ENCODE measurements at places on chromosomes 16 and 17. TPM values are rescaled to one million over a fixed set of nuclear protein-coding genes. Genes with fewer than 3 reads are reported as not detected.

GRCh38 chr17:81556175-81556691, 4.1 kb upstream of the FAAP100 start:
- no peak for DNase-seq

DNA sequence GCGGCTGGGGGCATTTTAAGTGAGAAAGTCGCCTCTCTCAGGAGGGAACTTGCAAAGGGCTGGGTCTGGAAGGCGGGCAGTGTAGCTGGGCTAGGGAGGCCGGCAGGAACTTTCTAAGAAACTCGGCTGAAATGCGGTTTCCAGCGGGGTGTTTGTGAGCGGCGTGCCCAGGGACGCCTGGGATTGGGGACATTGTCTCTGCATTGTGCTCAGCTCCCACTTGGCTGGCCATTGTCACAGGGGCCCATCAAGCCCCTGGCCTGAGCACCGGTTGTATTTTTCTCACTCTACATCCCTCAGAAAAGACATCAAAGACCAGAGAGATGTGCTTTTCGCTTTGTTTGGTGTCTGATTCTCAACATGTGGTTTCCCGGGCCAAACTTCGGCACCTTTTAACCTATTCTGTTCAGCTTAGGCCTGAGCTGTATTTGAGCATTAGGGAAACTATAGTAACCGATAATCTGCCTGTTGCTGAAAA, 291.1 kb upstream of the IRX3 start:
- no peak for DNase-seq

DNA sequence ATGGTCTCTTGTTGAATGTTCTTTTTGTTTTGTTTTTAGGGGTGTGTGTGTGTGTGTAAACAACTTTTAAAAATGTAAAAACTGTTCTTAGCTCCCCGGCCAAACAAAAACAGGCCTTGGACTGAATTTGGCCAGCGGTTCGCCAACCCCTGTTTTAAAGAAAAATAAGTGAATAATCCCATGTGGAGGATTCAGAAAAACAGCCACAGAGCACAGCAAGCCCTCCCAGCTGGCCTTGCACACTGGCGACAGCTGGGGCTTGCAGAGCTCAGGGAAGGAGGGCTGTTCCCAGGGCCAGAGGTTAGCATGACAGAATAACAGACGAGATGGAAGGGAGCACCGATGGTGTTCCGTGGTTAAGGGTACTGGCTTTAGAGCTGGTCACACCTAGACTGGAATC, 39.0 kb downstream of the EMP2 start:
- DNase-seq: no peak

DNA sequence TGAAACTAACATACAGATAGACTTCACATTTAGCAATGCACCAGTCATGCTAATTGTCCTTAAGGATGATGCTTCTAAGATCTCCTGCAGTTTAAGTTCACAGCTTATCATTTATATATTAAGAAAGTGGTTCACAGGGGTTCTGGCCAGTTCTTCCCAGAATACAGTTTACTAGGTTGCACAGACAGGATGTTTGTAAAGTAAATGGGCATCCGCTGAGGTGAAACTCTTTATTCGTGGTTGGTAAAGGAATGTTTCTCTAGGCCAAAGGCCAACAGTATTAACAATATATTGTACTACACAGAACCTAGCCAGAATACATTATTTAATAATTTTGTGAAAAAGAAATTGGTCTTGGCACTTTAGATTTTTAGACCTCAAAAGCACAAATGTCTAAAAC, 1427.3 kb downstream of the CDH8 start:
- DNase-seq: no peak

GRCh38 chr17:6471531-6472465, 27.5 kb downstream of the PIMREG start:
- no peak for DNase-seq

Gene ACLY
- 79.3 TPM for total RNA-seq

Gene ELOB
- total RNA-seq: 121 TPM

Gene KRT39
- total RNA-seq: not detected

Measured in naive thymus-derived CD8-positive, alpha-beta T cell (primary cell).